ENCODE measurements at places on chromosomes 12 and 14. TPM values are rescaled to one million over a fixed set of nuclear protein-coding genes. Genes with fewer than 3 reads are reported as not detected.

GRCh38 chr12:107287436-107288413 lies 194.4 kb upstream of the CRY1 start:
- DNase-seq, result no peak

- no peak for DNase-seq
These were observed at the start of gene KDM2B for GRCh38 chr12:121580959-121581685. KDM2B (minus strand) TSS chr12:121581023; CDS start chr12:121580911, 112 bp downstream.

Gene TPH2
- not detected for polyA plus RNA-seq

DNA sequence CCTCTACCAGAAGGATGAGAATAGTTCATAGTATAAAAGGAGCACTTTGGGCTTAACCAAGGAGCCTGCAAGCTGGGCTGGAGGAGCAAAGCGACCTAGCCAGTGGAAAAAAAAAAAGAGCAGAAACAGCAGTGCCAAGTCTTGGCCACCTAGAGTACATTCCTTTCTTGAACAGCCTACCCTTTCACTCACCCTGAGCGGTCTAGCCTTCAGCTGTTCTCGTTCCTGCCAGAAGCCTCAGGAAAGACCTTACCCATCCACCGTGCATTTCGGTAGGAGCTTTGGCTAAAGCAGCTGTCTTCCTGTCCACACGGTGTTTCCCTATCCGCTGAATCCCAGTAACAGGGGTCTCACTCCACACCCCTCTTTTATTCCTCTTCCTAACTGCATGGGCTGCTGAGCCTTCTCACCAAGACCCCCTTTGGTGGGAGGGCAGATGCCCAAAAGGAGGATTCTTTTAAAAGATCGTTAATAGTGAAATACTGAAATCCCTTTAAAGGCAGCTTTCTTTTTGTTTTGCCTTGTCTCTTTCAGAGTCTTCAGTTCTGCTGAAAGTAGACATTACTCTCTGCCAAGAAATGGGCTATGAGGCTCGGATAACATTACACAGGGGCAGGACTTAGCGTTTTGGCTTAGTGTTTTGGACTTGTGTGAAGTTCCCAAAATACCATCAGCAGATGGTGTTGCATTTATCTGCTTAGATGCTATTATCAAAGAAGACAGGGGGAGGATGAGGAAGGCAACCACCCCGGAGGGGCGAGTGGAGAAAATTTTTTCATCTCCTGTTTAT lies 88.5 kb upstream of the METAP2 start:
- DNase-seq, result peak; percentile 31

GRCh38 chr12:46219877-46220655 lies 48.8 kb downstream of the SLC38A1 start:
- DNase-seq, result no peak

Gene GPR135
- polyA plus RNA-seq, result 3.2 TPM

Gene MANSC1
- 8.6 TPM for polyA plus RNA-seq

Gene ZDHHC22
- polyA plus RNA-seq, result 0.87 TPM

GRCh38 chr12:68932961-68933893 lies at the start of gene CPM:
CPM (minus strand) TSS chr12:68933171; CDS start chr12:68932837, 334 bp downstream.
- DNase-seq, result no peak

DNA sequence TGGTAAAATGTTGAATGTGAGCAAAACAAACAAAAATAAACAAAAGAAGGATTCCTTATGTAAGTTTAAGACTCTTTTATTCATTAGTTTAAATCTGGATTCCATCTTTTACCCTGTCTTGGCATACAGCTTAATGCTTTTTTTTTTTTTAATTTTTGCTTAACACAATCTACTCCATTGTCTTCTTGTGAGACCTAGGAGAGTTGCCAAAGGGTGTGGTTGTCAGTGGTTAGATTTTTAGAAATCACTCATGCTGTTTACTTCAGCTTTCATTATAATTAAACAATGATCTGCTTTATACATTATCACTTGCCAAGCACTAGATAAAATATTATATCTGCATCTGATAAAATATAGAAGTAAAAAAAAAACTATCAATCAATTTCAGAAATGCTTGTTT lies 77.7 kb upstream of the KITLG start:
- no peak for DNase-seq

Gene FIGNL2
- polyA plus RNA-seq, result 1.2 TPM
